Kidney epithelial cell (primary cell): ENCODE measurements at places on chromosomes 12 and 14. TPM values are rescaled to one million over a fixed set of nuclear protein-coding genes. Genes with fewer than 3 reads are reported as not detected.

Gene POC1B
- 18.4 and 22.7 TPM in 2 replicates for total RNA-seq

Gene ENDOU
- not detected in 2 replicates for total RNA-seq

Gene KRT86
- 6.9 and 9.2 TPM in 2 replicates for total RNA-seq

Gene NEUROD4
- total RNA-seq: not detected in 2 replicates

Gene CLEC2A
- total RNA-seq: not detected in 2 replicates

Gene OR4K1
- total RNA-seq: not detected in 2 replicates

Gene IGFBP6
- total RNA-seq: 21.4 and 33.7 TPM in 2 replicates

Gene FAIM2
- total RNA-seq: not detected in 2 replicates
